Uterus (tissue), 4 donors: ENCODE measurements at places on chromosomes 3 and 15. TPM values are rescaled to one million over a fixed set of nuclear protein-coding genes. Genes with fewer than 3 reads are reported as not detected.

Gene CLDN1
- total RNA-seq = 62.1 TPM

GRCh38 chr3:155407331-155407730 lies 113.8 kb upstream of the STRIT1 start:
- no peak for DNase-seq
- no peaks in the 10 kb centered on the region for H3K27me3 ChIP-seq
- no peaks in the 10 kb centered on the region for H3K4me1 ChIP-seq
- H3K27ac ChIP-seq = no peak overlapping the region
- no peak overlapping the region for H3K4me3 ChIP-seq

DNA sequence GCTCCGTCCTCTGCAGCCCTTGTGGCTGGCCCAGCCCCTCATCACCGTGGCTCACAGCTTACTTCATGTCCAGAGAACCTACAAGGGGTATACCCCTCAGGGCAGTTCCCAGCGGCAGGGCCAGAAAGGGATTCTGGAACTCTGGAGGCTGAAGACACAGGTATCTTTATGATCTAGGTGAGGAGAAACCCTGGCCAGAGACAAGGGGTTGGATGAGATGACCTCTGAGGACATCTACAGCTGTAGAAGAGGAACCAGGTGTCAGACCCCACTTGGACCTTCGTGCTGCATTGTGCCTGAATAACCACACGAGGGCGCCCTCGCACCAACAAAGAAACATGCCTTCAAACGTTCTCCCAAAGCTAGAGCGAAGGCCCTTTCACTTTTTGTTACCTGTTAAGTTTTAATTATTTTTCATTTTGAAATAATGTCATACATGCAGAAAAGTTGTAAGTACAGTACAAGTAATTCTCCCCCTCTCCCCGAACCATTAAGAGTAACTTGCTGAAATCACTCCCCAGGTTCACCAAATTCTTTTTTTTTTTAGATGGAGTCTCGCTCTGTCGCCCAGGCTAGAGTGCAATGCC lies 118.7 kb upstream of the SMAD3 start:
- H3K4me1 ChIP-seq = no peaks in the 10 kb centered on the region
- no peaks in the 10 kb centered on the region for H3K27me3 ChIP-seq
- no peaks in the 10 kb centered on the region for H3K36me3 ChIP-seq
- no peak overlapping the region for H3K4me3 ChIP-seq

GRCh38 chr3:163753033-163753432 lies 1325.3 kb downstream of the SI start:
- no peak for DNase-seq
- H3K27me3 ChIP-seq = no peaks in the 10 kb centered on the region
- no peak overlapping the region for H3K4me3 ChIP-seq

DNA sequence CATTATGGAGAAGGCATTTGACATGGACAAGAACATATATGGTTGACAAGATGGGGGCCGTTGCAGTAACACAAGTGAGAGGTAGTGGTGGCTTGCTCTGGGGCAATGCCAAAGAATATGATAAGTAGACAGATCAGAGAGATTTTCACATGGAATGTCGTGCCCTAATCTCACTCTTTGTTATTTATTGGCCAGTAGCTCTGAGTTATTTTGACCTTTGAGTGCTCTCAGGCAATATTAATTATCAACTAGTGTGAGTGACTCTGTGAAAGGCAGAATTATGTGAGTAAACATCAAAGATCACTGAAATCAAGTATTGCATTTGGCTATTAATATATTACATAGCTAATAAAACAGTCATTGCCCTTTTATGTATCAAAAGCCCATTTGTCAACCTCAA lies 164.9 kb upstream of the ADAMTS9 start:
- no peaks in the 10 kb centered on the region for H3K36me3 ChIP-seq
- H3K4me1 ChIP-seq = no peaks in the 10 kb centered on the region
- H3K27ac ChIP-seq = no peak overlapping the region
- no peak overlapping the region for H3K4me3 ChIP-seq

GRCh38 chr3:45402138-45402537 lies 13.8 kb downstream of the LARS2 start:
- H3K36me3 ChIP-seq = no peaks in the 10 kb centered on the region
- DNase-seq = no peak
- no peaks in the 10 kb centered on the region for H3K4me1 ChIP-seq
- no peaks in the 10 kb centered on the region for H3K27me3 ChIP-seq

Gene FSIP1
- 4.3 TPM for total RNA-seq

DNA sequence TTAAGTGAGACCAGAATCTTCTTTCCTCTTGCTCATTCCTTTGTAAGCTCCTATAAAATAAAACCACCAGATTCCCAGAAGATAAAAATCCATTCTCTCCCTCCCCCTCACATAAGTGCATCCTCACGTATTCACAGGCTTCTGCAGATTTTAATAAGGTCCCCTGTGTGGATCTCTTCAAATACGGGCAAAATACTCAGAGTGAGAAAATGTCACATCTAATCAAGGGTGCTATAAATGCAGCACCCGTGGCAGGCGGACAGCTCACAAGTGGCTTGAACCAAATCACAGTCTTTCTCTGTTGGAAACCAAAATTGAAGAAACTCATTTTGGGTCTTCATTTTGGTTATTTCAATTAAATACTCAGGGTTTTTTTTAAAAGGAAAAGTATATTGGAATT lies 212.9 kb upstream of the CMC1 start:
- no peak for DNase-seq
- no peaks in the 10 kb centered on the region for H3K36me3 ChIP-seq
- no peaks in the 10 kb centered on the region for H3K4me1 ChIP-seq
- H3K4me3 ChIP-seq = no peak overlapping the region

Gene WNT7A
- 0.21 TPM for total RNA-seq

Gene DPPA2
- total RNA-seq = not detected

GRCh38 chr3:45516829-45517228 lies 77.7 kb upstream of the LIMD1 start:
- no peak for DNase-seq
- no peaks in the 10 kb centered on the region for H3K4me1 ChIP-seq
- no peak overlapping the region for H3K27ac ChIP-seq
- H3K36me3 ChIP-seq = no peaks in the 10 kb centered on the region
- no peaks in the 10 kb centered on the region for H3K27me3 ChIP-seq
- no peak overlapping the region for H3K4me3 ChIP-seq

- no peak overlapping the region for H3K4me3 ChIP-seq
- DNase-seq = peak; percentile 50
- H3K36me3 ChIP-seq = no peaks in the 10 kb centered on the region
- H3K4me1 ChIP-seq = peaks cover 5% of the 10 kb centered on the region
- H3K27ac ChIP-seq = peak overlapping the region; percentile 92
Observed at GRCh38 chr15:73922186-73923151, 3.8 kb upstream of the LOXL1 start.

- no peak for DNase-seq
- no peak overlapping the region for H3K27ac ChIP-seq
- H3K4me1 ChIP-seq = no peaks in the 10 kb centered on the region
- no peaks in the 10 kb centered on the region for H3K27me3 ChIP-seq
- no peak overlapping the region for H3K4me3 ChIP-seq
Observed at GRCh38 chr15:100682468-100682867, 80.1 kb downstream of the ASB7 start.
